ENCODE measurements at places on chromosomes 12 and 14.

DNA sequence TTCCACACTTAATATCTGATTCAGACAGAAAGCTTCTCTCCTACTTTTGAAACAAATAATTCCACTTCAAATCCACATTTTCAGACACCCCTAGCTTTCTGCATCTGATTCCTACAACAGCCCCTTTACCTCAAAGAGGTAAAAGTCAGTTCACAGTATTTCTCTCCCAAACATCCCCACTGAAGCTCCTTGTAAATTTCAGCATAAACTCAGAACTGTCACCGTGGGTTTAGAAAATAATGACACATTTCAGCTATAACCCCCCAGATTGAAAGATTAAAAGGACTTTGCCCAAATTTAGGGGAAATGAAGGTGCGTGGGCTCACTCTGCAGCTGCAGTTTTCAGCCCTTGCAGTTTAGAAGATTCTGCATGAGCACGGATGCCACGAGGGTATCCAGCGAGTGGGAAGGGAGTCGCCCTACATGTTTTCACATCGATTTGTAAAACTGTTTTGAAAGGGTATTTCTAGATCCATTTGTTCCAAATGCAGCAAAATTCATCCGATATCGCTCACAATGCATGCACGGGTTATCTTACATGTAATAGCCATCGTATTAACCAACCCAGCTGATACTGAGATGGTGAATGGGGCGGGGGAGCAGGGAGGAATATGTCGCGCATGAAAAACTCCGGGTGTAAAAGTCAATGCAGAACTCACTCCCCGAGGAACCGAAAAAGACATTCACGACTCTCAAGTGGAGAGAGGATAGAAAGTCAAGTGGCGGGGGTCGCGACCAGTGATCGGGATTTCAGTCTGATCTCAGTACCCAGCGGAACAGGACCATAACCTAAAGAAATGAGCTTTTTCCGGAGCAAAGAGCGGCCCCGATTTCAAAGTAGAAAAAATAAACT lies 5.0 kb upstream of the CCND2 start:
- DNase-seq, result no peak

- DNase-seq, result no peak
These were observed 21.4 kb upstream of the TMTC2 start for GRCh38 chr12:82665142-82665923.

DNA sequence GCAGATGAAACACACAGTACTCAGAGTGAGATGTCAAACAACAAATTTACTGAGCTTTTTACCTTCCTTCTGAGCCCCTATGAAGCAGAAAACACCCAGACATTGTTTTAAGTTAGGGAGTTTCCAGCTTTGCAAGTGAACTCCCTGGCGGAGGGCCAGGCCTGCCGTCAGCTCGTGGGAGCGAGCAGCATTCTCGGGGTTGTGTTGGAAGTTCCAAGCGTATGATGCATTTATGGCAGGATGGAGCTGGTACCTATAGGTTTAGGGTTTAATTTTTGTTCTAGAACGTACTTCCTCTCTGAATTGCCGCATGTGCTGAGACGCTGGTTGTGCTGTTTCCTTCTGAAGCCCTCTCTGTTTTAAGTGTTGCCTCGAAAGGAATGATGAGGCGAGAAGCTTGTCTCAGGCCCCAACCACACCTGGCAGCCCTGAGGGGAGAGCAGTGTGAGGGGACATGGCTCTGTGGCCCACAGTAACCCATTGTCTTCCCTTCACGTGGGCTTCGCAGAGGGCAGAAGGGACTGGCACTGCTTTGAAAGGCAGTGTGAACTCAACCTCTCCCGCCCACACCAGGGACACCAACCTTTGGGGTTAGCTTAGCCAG lies 76.6 kb downstream of the SSPN start:
- no peak for DNase-seq

DNA sequence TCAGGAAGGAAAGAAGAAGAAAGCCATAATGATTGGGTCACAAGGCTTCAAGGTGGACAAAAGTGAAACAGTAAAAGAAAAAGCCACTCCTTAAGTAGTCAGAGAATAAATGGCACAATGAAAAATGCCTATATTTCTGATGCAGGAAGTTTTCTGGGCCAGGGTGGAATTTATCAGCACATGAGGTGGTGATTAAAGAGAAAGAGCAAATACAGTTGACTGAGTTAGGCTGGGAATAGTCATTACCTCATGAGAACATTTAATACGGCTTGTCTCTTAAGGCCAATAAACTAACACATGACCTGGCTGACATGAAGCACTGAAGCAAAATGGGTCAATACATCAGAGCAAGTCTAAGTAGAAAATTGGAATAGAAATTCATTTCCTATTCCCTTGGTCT lies 499.7 kb downstream of the TMTC2 start:
- no peak for DNase-seq

DNA sequence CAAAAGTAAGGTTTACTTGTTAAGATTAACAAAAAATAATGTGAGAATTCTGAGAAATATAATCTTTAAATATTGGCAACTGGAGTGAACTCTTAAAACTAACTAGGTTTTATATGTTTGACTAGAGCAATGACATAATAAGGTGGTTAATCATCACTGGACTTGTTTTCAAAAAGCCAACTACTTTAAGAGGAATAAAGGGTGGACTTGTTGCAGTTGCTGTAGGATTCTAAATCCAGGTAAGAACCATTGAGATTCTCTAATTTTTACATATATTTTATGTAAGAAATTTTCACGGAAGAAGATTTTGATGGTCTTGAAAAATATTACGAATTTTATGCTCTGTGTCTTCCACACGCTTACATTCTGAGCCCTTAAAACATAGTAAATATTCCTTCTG lies at the start of gene SLCO1B1:
SLCO1B1 (plus strand) TSS at position 197 of the 400 bp plus-strand sequence. CDS start 10,381 bp downstream, outside the sequence.
- DNase-seq, result no peak

DNA sequence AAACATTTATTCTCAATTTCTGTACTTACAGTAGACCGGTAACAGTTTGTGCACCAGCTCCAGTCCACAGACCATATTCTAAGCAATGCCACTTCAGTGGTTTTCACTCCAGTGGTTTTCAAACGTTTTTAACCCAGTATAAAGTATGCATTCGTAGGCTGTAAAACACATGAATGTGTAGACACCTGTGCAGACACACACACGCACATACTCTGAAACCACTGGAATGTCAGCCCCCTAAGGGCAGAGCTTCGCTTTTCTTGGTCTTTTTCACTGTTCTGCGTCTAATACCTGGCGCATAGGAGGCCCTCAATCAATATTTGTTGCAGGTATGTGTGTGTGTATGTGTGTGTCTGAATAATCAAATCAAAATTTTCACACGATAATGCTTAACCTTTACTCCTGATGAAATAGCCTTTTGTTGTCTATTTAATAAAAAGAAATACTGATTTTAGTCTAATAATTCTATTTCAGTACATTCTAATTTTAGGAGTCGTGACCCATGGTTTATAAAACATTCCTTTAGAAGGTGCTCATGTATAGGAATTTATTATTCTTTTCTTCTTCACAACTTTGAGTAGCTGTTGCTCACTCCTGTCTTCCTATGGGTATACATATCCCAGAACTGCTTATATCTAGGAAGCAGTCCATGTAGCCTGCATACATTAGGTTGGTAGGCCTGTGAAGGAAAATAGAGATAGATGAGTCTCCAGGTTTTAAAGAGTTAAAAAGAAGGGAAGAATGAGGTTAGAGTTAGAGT lies 73.6 kb upstream of the REP15 start:
- DNase-seq, result no peak

- DNase-seq, result no peak
These were observed 16.5 kb upstream of the SEL1L start for GRCh38 chr14:81550001-81550637.

DNA sequence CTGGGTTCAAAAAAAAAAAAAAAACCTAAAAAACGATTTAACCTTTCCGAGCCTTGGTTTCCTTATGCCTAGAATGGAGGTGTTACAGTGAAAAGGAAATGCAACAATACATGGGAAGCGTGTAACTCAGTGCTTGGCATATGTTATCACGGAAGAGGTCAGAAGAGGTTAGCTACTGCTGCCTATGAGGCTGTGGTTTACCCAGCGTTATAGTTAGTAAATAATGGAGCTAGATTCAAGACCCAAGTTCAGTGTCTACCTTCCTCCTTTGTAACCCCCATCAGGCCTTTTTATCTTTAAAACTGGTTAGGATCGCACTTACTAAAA lies 839 bp downstream of the IFT43 start:
- DNase-seq, result no peak

DNA sequence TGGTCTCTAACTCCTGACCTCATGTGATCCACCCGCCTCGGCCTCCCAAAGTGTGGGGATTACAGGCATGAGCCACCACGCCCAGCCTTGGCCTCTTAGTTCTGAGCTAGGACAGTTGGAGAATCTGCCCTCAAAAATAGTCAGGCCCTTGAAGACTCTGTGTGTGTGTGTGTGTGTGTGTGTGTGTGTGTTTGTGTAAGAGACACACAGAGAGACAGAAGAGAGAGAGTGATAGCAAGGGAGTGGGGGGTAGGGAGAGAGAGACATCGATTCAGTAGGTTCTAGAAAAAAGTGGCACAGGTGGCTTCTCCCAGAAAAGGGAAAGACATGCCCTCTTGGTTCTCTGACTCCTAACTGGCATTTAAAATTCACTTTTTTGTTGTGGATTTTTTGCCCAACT lies 5.4 kb downstream of the HNF1A start:
- no peak for DNase-seq

GRCh38 chr12:779745-780734 lies 27.7 kb downstream of the WNK1 start:
- no peak for DNase-seq

GRCh38 chr12:53221203-53222080 lies 10.6 kb downstream of the RARG start:
- no peak for DNase-seq

DNA sequence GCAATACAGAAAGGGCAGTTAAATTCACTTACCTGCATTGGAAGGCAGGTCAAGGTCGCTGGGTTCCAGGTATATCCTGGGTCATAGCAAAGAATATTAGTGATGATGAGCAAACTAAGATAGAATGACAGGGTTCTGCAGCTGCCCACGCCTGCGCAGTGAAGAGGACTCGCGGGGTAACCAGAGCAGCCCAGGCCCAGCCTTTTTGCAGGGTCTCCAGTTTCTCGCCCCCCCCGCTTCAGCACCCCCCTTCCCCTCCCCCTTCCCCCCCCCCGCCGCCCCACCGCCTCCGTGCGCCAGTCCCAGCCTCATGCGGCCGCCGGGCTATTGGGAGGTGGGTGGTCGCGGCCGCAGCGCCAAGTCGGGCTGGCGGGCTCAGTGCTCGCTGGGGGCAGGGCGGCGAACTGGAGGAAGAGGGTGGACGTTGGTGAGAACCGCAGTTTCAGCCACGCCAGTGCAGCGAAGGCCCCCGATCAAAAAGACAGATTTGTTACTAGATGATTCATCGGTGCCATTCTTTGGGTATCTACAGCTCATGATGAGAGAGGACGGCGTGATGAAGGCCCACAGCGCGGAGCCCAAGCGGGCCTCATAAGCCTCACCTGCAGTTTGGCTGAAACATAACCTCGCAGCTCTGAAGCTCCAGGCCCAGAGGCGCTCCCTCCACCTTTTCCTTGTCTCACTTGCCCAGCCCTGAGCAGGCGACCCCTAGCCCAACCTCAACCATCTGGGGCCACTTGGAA lies 20.2 kb downstream of the SLC2A3 start:
- DNase-seq, result no peak

GRCh38 chr14:68144051-68144681 lies 324.6 kb downstream of the RAD51B start:
- DNase-seq, result no peak

GRCh38 chr12:57452181-57452936 lies 2.7 kb upstream of the INHBE start:
- DNase-seq, result no peak

DNA sequence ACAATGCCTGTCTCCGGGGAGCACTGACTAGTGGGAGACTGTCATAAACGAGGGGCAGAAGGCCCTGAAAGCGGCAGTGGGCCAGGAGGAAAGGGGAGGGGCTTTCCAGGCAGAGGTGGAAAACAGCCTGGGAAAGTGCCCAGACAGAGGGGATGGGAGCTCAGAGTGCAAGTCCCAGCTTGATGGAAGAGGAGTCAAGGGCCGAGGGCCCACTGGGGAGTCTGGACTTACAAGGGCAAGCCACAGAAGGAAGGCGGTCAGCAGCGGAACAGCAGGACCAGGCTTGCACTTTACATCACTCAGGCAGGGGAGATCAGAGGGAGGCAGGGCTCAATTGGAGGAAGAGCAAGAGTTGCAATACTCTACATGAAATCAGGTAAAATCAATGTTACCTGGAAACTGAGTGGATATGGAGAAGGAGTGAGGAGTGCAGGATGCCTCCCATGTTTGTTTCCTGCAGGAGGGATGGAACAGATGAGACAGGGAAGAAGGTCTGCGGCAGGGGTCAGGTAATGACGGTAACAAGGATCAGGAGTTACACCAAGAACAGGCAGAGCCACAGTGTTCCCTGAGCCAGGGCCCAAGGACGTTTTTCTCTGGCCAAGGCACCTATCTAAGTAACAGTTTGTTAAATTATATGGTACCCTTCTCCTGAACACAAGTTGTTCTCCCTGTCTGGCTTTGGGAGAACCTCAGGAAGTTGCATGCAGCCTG lies 23.8 kb downstream of the PXN start:
- no peak for DNase-seq

DNA sequence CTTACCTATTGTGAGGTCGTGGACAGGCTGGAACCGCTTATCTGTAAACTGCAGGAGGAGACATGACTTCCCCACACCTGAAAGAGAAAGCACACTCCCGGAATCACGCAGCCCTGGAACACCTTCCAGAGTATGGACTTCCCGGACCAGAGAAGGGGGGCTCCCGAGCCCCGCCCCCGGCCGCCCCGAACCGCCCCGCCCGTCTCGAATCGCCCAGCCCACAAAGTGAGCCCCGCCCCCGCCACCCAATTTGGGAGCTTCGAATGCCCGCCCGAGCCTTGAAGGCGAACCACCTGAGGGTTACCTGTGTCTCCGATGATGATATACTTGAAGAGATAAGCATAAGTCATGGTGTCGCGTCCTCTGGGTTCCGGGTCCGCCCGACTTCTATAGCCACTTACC lies 235 bp downstream of the RAB2B start:
- peak; percentile 71 for DNase-seq

DNA sequence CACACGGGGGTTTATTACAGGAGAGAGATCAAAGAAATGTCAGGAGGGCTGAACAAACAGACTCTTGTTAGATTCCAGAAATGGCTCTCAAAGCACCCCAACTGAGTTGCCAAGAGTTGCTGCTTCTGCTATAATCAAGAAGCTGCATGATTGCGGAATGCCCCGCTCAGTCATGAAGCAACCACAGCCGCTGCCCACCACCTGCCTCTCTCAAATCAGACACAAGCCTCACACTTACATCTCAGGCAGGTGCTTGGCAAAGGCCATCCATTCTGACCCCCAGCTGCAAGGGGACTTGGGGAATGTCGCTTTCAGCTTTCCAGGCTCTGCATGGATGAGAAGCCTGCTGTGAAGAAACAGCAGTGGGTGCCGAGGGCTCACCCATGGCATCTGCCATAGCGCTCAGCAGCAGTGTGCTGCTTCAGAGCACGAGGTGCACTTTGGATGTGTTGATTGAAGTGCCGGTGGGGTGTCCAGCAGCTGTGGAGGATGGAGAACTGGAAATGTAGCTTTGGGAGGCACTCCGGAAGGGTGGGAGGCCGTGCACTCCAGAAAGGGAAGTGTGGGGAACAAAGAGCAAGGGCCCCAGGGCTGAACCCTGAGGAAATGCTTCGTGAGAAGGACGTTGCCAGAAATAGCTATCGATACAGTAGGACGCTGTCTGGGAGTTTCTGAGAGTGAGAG lies 37.7 kb downstream of the LRRC74A start:
- no peak for DNase-seq

- no peak for DNase-seq
These were observed 33.7 kb upstream of the GNPNAT1 start for GRCh38 chr14:52825085-52825484.

All from activated naive CD4-positive, alpha-beta T cell treated with anti-CD3 and anti-CD28 coated beads, Interleukin-2, amount 50 U/mL, for 72 hours (primary cell).